ENCODE measurements at places on chromosomes 3 and 15.

GRCh38 chr15:64856429-64857145, 14.9 kb downstream of the PLEKHO2 start:
- no peak for DNase-seq

DNA sequence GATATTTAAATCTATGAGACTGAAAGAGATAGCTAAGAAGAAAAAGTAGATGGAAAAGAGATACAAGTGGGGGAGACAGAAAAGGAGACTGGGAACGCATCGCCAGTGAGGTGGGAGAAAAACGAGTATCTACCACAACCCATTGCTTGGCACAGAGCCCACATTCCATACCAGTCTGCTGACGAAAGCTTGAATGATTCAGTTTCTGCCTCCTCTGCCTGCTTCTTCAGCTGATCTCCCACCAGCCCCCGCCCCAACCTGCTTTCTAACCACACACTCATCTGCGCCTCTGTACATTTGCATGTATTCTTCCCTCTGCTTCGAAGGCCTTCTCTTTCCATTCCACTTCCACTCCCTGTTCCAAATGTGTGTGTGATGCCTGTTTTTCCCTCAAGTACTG, 188.1 kb downstream of the USP13 start:
- no peak for DNase-seq

DNA sequence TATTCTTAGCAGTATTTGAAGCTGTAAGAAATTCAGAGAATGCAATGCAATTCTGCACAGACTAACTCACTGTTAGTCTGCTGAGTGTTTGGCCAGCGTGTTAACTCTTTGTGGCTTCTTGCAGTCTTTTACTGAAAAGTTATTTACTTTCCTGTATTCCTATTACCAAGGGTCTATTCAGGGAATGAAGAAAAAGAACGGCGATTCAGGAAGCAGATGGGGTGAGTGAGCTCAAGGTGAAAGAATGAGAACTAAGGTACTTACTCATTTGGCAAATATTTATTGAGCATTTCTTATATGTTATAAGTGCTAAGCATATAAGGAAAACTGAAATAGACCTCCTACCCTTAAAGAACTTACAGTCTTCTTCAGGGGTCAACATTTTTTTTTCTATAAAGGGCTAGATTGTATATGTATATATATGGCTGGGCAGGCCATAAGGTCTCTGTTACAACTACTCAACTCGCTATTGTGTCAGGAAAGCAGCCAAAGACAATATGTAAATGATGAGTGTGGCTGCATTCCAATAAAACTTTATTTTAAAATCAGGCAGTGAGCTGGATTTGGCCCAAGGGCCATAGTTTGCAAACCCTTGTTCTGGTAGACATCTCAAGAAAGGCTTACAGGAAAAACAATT, 271.9 kb upstream of the GADL1 start:
- DNase-seq: no peak

- DNase-seq: no peak
Observed at GRCh38 chr3:140706360-140706759, 28.5 kb downstream of the TRIM42 start.

DNA sequence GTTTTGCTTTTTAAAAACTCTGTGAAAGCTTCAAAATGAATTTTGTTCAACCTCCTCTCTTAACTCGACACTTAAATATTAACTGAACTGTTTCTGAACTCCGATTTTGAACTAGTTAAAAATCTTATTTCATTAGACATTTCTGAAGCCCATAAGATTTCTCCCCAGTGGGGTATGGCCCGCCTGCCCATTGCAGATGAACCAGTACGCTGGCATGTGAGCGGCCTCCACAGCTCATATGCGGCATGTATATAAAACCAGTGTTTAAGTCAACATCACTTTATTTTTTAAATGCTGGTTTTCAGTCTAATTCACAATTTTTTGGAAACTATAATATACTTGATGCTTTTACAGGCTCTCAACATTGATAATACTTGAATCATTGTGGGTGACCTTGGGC, 50.2 kb downstream of the CPN2 start:
- DNase-seq: no peak

DNA sequence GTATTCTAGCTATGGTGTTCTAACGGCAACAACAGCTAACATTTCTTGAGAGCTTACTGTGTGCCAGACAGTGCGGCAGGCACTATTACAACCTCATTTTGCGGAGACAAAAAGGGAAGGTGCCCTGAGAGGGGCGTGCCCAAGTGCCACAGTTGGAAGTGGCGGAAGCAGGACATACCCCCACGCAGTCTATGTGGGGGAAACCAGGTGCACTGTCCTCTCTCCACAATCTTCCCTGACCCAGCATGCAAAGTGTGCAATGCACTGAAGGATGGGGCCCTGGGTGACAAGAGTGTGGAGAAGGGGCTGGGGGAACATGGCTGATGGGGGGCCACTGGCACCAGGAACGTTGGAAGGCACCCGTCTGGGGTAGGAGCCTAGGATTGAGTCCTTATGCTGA, 8.6 kb downstream of the ANP32A start:
- no peak for DNase-seq

GRCh38 chr15:42194513-42194912, 13.6 kb downstream of the VPS39 start:
- DNase-seq: no peak

GRCh38 chr3:17846466-17846865, 104.0 kb upstream of the TBC1D5 start:
- DNase-seq: no peak

DNA sequence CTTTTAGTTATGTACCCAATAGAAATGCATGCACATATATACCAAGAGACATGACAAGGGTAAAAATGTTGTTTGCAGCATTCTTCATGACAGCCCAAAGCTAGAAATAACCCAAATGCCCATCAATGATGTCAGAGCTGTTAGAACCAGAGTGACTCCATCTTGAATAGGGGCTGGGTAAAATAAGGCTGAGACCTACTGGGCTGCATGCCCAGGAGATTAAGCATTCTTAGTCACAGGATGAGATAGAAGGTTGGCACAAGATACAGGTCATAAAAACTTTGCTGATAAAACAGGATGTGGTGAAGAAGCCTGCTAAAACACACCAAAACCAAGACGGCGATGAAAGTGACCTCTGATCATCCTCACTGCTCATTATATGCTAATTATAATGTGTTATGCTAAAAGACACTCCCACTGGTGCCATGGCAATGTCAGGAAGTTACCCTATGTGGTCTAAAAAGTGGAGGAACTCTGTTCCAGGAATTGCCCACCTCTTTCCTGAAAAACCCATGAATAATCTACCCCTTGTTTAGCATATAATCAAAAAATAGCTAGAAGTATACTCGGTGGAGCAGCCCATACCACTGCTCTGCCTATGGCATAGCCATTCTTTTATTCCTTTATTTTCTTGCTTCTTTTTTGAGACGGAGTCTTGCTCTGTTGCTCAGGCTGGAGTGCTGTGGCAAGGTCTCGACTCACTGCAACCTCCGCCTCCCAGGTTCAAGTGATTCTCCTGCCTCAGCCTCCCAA, 32.9 kb downstream of the ZBTB11 start:
- peak; percentile 34 for DNase-seq

DNA sequence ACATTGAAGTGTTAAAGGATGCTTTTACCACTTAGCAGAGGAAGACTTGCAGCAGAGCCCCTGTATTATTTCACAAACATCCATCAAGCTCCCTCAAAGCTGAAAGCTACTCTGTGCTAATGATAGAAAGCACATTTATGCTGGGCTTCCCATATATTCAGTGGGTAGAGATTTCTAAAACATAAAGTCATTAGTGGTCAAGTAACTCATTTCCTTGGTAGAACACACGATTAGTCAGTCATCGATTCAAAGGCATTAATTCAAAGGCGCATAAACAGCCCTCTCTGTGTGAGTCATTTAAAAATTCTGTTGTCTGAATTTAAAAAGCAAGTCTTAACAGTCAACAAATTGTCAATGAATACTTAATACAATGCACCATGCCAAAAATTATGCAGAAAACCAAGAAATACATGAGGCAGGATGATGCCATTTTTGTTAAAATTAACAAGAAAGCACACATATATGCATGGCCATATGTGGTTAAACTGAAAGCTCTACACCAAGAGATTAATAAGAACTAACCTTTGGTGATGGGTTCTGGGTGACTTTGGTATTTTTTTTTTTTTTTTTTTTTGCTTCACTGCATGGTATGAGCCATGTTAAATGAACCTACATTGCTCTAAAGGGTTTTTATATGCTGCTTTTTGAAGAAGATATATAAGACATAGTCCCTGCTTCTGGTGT, 61.7 kb downstream of the LDHAL6B start:
- no peak for DNase-seq

- no peak for DNase-seq
Observed at GRCh38 chr3:16810593-16811367, 74.0 kb upstream of the PLCL2 start.

DNA sequence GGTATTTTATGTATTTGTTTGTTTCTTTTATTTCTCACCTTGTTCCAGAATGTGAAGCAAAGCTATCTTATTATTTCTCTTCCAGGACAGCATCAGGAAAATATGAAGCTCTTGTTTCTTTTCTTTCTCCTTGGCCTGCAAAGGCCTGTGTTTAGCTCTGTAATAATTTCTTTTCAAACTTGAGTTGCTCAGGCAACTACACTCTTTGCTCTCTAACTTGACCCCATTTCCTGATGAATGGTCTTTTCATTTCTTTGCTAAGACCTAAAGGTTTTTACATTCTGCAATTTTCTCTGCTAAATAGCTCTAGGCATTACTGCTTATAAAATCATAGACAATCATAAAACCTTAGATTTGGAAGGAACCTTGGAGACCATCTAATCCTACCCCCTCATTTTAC, 26.2 kb upstream of the ZNF770 start:
- DNase-seq: no peak

DNA sequence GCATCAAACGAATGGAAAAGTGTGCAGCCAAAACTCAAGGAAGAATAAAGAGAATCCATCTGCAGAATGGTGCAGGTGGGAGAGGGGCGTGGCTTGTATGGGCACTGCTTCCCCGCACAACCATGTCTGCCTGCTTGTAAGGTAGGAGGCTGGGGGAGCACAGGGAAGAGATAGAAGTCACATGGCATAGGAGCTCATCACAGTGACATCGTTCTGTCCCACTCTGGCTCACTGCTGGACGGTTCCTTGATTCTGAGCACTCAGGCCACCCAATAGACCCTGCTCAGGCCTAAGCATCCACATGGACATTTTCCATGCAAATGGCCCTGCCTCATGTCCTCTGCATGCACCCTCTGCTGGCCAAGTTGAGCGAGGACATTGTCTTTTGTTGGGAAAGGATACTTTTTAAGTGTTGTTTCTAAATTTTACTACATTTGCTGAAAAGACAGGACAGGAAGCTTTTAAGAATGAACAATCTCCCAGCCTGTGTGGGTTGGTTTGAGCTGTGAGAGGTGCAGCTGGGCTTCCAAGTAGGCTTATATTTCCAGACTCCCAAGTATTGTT, 3.1 kb downstream of the MYLK start:
- no peak for DNase-seq

- DNase-seq: no peak
Observed at GRCh38 chr3:150770681-150771080, 7.7 kb upstream of the SIAH2 start.

DNA sequence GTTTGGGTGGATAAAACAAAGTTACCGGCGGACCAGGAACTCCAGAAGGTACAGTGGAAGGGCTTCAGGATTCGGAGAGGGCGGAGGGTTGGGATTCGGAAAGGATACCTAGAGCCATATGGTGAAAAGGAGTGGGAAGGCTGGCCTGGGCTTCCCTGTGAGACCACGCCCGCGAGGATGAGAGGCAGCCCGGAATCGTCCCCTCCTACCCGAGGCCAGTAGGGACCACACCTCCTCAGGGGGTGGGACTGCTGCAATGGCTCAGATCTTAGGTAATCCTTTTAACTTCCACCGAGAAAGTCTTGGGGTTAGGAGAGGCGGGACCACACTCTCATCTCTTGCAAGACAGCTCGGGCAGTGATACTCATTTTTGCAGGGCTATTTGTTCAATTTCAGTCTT, 511.3 kb downstream of the OCA2 start:
- DNase-seq: no peak

DNA sequence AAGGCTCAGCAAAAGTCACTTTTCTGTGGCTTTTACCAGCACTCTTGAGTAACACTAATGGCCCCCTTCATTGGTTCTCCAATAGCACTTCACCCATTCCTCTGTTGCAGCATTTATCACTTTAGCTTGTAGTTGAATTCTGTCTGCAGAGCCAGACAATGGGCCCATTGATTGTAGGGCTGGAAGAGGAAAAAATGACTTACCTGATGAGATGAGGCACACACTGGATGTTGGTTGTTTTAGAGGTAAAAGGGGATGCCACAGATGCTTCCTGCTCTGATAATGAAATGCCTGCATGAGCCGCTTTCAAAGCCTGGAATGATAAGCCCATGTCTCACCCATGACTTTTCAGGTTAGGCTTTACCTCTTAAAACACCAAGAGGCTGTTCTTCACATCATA, 64.3 kb downstream of the PLAAT1 start:
- no peak for DNase-seq
